ENCODE measurements at places on chromosomes 12 and 14.

- no peak for DNase-seq
These were observed 5.6 kb upstream of the FAM234B start for GRCh38 chr12:13038491-13039161.

GRCh38 chr12:68638171-68638570 is 27.5 kb downstream of the RAP1B start:
- DNase-seq = no peak

DNA sequence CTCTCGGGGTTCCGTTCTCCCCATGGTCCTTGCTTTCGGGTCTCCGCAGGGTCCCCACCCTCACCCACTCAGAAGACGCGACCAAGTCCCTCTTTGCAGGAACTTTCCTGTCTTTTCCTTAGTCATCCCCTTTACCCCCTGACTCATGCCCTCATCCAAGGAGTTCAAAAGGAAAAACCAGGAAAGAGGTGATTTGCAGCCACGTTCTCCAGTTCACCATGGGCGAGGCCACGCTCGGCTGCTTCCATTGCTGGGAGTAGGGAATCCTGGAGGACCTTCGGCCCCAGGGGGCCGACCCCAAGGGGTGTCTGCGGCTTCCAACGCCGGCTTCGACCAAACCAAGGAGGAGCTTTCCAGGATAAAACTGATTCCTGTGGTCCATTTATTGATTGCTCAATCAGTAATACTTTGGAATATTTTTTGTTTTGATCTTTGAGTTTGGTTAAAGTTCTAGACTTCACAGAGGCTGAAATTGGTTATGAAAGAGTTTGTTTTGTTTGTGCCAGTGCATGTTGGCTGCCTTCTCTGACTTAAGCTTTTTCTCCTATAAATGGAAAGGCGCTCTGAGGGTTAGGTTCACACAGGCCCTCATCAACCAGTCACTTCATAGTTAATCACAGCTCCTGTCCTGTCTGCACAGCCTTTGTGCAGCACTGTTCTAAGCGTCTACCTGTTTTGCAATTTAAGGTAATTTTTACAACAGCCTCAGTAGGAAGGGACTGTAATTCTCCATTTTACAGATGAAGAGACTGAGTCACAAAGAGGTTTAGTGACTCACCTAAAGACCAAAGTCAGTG is 827 bp downstream of the ALDH2 start:
- DNase-seq = no peak

- DNase-seq = peak; percentile 70
These were observed 217.9 kb upstream of the BTG1 start for GRCh38 chr12:92363295-92364146.

DNA sequence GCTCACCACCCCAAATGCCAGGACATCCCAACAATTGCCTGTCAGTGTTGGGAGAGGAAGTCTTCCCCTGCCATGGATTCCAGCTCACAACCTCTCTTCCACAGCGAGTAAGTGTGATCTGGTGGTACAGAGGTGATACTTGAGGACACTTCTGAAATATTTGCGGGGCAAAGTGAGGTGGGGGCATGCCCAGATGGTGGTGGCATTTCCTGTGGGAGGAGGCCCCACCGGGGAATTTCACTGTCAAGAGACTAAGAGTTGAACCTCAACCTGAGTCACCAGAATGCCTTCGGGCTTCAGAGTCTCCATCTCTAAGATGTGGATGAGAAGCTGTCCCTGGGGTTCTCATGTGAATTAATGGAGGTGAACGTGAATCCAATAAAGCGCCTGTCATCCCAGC is 122.3 kb upstream of the RFLNA start:
- DNase-seq = no peak
